ENCODE measurements at places on chromosomes 5 and 9.

GRCh38 chr5:78518365-78519197 lies 130.0 kb downstream of the LHFPL2 start:
- peak; percentile 74 for DNase-seq

DNA sequence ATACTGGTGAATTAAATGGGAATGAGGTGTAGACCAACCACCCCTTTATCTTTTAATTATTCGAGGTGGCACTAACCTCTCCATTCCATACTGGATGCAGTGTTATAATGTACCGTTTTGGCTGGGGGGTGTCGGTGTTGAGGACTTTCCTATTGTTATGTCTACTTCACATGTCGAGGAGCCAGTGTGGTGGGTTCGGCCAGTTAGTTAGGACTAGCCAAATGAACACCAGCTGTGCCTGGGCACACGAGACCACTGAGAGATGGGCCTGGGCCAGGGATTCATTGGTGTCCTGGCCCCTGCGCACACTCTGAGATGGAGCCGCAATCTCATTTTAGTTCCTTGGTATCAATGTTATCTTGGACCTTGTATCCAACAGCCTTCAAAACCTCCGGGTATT lies 186.2 kb downstream of the CACNA1B start:
- DNase-seq, result no peak

DNA sequence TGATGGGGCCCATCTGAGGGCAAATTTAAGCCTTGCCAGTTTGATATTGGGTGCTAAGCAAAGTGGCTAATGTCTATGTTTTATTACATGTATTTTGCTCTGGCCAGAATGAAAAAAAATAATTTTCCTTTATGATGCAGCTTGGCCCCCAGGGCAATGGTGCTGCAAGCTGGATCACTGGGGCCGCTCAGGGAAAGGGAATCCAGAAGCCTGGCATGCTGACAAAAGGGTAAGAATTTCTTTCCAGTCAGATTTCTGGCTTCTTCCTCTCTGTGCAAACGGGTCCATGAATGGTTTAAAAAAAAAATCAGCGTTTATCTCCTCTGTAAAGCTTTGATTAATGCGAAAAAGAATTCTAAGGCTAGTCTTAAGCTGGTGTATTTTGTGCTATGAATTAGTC lies 138.4 kb downstream of the MAPKAP1 start:
- DNase-seq, result no peak

DNA sequence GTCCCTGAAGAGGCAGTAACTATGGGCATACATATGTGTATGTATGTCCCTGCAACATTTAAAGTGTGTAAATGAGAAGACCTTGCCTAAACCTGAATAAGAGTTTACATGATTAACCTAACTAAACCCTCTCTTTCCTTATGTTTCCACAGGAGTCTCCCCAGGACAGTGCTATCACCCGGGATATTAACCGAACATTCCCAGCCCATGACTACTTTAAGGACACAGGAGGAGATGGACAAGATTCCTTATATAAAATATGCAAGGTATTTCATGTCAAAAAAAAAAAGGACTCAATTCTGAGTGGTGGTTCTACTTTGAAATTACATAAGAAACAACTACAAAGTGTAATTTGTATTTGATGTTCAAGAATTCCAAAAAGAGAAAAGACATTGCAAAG lies 31.7 kb downstream of the GPR21 start:
- DNase-seq, result no peak

DNA sequence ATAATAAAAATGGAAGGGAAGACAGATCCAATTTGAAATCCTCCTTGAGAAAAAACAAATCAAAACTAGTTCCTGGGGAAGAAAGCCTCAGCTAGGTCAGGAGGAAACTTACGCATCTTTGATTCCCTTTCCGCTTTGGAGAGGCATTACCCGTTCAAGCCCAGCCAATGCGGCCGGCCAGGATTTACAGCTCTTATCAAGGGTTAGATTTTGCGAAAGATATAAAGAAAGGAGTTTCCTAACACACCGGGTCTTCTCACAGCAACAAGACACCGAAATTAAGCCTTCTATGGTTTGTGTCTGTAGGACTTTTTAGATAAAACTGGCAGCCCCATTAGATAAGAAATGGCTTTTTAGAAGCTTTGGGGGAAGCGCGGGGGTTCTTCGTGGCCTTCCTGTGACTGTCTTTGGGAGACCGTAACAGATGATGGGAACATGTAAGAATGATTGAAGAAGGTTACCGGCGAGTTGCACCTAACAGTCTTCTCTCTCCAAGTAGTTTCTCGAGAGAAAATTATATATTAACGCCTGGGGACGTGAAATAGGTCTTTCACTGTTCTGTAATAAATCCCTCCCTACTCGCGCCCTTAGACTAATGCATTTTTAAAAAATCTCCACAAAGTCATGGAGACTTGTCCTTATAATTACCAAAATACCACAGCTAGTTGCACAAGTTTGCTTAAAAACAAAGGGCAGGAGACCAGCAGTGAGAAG lies 1.3 kb upstream of the ISL1 start:
- no peak for DNase-seq

DNA sequence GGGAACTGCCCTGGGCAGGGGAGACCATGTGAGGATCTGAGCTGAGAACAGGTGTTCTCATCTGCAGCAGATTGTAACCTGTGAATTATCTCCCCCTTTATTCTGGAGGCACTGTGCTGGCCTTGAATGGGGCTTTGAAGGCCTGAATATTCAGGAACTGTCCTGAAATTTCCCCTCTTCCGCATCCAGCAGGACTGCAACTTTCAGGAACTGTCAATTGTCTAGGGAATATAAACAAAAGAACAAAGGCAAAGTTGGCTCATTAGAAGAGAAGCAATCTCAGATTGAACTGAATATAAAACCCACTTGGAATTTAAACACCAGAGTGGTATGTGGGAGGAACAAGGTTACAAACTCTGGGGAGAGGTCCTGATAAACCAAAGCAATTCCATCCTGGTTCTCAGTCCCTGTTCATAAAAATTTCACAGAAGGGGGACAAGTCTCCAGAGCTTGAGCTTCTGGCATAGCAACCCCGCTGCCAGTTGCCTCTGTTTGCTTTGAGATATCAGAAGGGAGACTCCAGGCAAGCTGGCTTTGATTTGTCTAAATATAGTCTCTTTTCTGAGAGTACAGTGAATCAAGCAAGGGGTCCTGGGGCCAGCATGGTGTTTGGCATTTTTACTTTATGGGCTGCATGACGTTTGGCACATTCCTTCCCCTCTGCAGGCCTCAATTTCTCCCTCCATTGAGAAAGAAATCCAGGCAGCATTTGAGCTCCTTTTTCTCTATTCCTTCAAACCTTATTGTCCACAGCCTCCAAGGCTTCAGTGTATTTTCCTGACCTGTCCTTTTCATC lies 47.5 kb downstream of the ADRB2 start:
- no peak for DNase-seq

DNA sequence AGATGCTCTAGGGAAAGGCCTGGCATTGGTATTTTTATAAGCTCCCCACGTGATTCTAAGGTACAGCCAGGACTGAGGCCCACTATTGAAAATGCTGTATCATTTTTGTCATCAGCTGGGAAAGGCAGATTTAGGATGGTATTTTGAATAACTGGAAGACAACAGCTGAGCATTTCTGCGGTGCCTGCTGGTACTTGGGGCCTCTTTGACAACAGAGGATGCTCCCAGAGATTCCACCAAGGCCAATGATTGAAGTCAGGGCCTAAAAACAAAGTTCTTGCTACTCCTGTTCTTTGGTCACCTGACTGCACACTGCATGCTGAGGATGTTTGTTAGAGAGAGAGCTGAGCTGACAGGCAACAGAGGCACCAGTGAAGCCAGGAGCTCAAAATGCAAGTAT lies 8.1 kb downstream of the FBLL1 start:
- DNase-seq, result no peak

- no peak for DNase-seq
These were observed 85.2 kb downstream of the IRX1 start for GRCh38 chr5:3680821-3681220.

- DNase-seq, result no peak
These were observed 77.0 kb upstream of the MAP1B start for GRCh38 chr5:72030237-72030636.

DNA sequence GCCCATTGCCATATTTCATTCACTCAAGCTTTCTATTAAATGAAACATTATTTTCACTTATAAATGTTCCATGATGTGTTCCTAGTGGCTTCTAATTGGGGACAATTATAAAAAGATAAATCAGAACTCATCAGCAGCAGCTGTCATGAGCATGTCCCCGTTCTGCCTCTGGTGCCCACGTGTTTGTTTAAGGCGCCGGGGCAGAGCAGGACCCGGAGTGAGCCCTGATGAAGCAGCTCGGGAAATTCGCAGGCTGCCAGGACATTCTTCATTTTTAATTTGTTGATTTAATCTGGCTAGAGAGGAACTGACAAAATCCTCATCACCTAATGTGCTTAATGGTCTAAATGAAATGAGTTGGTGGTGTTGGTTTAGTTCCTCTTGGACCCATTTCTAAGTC lies 475.0 kb downstream of the CTNND2 start:
- DNase-seq, result no peak

DNA sequence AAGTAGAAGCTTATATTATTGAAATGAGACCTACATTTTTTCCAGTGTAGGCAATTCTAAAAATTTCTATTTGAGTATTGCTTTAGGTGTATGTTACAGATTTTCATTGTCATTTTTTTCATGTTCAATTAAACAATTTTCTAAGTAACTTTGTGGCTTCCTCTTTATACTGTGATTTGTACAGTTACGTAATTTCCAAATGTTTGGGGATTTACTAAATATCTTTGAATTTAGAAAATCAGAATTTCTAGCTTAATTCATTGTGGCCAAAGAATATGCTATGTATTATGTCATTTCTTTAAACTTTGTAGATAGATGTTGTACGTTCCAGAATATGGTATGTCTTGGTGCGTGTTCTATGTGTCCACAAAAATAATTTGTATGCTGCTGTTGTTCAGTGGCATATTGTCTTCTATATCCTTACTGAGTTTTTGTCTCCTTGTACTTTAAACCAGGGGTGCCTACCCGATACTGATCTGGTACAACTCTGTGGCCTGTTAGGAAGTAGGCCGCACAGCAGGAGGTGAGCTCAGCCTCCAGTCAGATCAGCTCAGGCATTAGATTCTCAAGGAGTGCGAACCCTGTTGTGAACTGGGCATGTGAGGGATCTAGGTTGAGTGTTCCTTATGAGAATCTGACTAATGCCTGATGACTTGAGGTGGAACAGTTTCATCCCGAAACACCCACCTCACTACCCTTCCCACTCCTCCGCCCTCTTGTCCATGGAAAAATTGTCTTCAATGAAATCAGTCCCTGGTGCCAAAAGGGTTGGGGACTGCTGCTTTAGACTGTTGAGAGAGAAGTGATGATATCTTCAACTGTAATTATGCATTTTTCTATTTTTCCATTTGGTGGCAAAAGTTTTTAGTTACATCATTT lies 63.5 kb downstream of the UBE2R2 start:
- DNase-seq, result no peak

DNA sequence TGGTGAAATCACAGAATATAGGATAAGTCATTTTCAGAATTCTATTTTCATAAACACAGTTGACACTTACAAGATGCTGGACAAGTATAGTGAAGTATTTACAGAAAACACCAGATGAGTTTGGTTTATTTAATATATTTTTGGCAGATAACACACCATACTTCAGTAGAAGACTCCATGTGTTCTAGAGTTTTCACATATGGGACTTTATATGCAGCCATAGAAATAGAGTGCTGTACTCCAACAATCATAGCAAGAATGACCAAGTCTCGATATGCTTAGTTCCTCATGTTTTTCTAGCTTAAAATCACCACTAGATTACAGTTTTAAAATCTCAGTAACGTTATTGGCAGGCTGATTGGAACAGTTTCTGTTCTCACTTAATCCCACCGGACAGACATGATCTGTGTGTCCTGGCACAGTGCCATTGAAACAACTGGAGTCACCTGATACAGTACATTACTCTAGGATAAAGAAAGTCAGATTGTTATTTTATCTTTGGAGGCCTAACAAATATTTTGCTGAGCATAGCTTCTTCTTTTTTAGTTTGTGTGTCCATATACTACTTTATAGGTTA lies 45.8 kb upstream of the ERBIN start:
- DNase-seq, result no peak

GRCh38 chr9:16601991-16602390 lies 268.5 kb downstream of the BNC2 start:
- DNase-seq, result peak; percentile 5

DNA sequence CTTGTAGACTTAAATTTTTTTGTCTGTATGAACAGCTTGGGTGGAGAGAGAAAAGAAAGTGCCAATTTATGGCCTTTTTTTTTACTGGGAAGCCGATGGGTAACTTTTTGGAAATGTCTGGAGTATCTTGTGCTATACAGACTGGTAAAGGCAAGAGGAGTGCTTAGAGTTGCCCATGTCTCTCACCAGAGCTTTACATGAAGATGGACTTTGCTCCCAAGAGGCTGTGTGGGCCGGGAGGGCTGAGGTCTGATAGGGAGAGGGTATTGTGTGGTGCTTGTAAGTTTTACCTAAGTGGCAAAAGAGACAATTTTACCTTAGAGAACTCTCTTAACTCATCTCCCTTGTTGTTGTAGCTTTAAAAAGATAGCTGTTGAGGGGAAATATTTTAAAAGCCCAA lies 203.2 kb downstream of the SEMA6A start:
- no peak for DNase-seq

- no peak for DNase-seq
These were observed 20.9 kb upstream of the ASTN2 start for GRCh38 chr9:117435630-117436261.

DNA sequence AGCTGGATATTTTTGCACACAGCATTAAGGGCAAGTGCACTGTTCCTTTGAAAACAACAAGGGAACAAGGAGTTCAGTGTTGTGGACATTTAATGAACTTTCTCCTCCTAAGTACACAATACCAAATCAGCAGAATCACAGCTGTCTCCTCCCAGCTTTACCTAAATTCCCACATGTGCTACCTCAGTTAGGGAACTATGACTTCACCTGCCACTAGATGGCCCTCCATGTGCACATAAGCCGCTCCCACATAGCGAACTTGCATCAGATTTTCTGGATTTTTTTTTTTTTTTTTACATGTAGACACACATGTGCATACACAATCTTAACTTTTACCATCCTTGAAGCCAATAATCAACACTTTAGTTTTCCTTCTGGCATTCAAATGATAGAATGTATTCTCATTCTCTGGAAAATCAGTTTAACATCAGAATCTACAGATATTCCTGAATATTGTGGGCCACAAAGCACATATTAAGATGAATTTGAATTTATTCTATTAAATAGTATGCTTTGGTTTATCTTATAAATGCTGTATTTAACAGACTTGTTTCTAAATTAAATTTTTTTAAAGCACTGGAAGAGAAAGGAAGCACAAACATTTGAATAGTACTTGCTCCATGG lies 123.6 kb downstream of the PALM2AKAP2 start:
- DNase-seq, result peak; percentile 82

GRCh38 chr5:160293901-160294561 lies 18.3 kb downstream of the CCNJL start:
- peak; percentile 41 for DNase-seq
